ENCODE measurements at places on chromosomes 11 and 22. TPM values are rescaled to one million over a fixed set of nuclear protein-coding genes. Genes with fewer than 3 reads are reported as not detected.

USP2 gene
- 0.09 TPM for polyA plus RNA-seq

NLRP14 gene
- polyA plus RNA-seq: 0.04 TPM

OPCML gene
- polyA plus RNA-seq: not detected

FAR1 gene
- polyA plus RNA-seq: 12.6 TPM

CRYBB1 gene
- polyA plus RNA-seq: not detected

CD59 gene
- 10.9 TPM for polyA plus RNA-seq

Measured in B cell (primary cell).